Right lobe of liver (tissue), 6 donors: ENCODE measurements at places on chromosomes 11 and 22. TPM values are rescaled to one million over a fixed set of nuclear protein-coding genes. Genes with fewer than 3 reads are reported as not detected.

Gene MPPED2
- total RNA-seq, result 0.77 TPM

Gene CCDC87
- 0.26 TPM for total RNA-seq

Gene C1QTNF5
- 3.1 TPM for total RNA-seq

Gene THOC5
- 15.6 TPM for total RNA-seq

GRCh38 chr22:31105282-31105929, 2.0 kb downstream of the SELENOM start:
- no peak overlapping the region for H3K27ac ChIP-seq
- no peak for DNase-seq
- no peak overlapping the region for H3K4me3 ChIP-seq
- H3K27me3 ChIP-seq, result no peaks in the 10 kb centered on the region

DNA sequence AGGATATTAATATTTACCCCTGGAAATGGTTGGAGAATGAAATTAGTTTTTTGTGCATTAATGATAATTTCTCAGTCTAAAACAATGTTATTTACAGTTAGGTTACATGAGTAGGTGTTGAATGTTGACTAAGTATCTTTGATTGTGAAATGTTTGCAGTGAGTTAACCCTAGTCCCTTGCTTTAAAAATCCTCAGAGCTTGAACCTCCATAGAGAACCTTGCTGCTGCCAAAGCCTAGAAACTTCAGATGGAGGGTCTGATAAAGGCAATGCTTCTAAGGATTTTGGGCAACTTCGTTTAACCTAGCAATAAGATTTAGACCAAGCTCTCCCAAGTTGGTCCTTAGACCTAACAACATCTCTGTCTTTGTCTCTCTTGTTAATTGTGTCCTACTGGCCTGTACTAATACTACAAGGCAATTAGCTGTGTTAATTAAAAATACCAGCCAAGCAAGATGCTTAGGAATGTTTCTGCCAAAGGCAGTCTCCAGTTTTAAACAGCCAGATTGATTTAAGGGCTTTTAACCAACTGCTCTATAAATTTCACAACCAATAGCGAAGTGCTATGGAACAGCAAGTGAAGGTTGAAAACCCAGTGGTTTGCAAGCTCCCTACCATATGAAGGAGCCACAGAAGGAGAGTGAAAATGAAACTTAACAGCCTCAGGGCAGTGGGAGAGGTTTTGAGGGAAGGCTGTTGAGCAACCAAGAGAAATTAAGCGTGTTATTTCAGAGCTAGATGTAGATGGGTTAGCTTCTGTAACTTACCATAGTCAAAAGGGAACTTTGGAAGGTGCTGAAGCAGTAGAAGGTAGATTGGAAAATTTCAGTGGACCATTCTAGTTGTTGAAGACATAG, 295.9 kb upstream of the ANO5 start:
- no peaks in the 10 kb centered on the region for H3K4me1 ChIP-seq
- no peak for DNase-seq
- no peaks in the 10 kb centered on the region for H3K36me3 ChIP-seq
